GM12865 (cell line): ENCODE measurements at places on chromosomes 5 and 9.

DNA sequence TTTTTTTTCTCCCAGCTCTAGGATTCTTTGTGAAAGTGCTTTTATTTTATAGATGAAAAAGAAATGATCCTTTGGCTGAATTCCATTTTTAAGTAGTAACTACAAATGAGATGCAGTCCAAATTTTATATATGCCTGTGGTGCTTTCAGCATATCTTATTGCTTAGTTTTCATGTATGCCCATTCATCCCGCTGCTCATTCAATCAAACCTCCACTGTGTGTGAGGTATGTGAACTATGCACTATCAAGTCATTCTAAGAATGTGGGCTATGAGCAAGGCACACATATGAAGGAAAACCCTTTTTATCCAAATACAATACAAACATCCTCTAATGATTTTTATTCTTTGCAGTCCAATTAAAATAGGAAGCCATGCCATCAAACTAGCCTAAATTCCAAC lies 1069.1 kb upstream of the DMAC1 start:
- no peak for DNase-seq

DNA sequence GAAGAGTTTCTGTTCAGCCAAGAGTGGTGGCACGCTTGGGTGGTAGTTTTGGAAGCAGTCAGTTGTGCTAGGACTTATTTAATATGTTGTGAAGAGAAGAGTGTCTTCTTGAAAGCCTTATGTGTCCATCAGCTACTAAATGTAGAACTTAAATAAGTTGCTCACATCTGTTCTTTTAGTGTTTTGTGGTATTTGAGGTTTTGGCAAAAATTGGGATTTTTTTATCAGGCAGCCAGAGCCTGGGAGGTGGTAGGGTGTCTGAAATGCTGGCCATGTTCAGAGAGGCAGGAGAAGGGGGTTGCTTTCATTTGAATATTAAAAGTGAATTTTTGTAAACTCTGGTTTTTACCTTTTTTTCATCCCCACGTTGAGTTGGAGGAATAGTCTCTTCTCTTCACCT lies 24.2 kb upstream of the ZBTB34 start:
- DNase-seq = peak; percentile 17

DNA sequence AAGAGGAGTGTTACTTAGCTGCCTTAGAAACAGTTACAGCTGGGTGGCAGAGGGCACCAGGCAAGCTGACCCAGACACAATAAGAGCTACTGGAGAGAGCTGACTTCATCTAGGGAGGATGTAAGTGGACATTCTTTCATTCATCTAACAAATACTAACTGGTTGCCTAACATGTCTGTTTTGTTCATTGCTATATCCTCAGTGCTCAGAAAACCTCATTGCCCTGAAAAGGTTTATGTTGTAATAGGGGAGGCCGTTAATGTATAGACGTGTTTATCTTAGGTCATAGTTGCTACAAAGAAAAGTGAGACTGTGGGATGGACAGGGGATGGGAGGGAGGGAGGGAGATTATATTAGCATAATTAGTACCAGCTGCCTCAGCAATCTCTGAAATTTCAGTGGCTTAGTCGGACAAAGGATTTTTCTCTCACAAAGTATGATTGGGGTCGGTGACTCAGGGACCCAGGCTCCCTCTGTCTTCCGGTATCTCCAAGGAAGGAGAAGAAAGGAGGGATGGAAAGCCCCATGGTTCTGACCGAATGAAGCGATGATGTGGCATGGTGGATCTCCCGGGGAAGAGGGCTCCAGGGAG lies 2.6 kb upstream of the SNX18 start:
- DNase-seq = no peak

DNA sequence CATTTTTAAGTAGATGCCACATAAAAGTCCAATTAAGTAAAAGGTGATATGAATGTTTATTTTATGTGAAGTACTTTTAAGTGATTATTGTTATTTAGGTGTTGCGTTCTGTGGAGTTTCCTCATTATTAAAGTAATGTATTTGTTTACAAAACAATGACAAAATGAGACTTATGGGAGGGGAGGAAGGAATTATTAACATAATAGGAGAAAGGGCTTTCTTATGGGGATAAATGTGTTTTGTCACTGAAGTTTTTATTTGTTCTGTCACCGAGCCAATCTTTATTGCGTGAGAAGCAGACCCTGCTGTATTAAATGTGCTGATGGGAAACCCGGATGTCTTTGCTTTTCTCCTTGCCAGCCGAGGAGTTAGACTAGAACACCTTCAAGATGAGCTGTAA lies 44.5 kb downstream of the TRIO start:
- DNase-seq = no peak

DNA sequence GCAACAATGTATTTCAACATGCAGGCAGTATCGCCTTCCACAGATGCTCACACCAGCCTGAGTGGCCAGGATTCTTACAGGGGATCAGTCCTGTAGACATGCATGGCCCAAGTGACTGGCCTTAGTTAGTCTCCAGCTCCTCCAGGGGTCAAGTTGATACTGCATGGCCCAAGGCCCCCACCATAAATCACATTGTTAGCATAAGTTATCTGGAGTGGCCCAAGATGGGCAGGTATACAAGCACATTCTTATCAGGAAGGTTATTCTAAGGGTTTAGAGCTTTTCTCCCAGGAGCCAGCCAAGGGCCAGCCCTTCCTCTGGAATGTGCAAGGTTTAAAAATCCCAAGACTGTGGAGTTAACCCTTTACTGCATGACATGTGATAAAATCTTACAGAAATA lies 230.9 kb upstream of the NFIL3 start:
- no peak for DNase-seq

DNA sequence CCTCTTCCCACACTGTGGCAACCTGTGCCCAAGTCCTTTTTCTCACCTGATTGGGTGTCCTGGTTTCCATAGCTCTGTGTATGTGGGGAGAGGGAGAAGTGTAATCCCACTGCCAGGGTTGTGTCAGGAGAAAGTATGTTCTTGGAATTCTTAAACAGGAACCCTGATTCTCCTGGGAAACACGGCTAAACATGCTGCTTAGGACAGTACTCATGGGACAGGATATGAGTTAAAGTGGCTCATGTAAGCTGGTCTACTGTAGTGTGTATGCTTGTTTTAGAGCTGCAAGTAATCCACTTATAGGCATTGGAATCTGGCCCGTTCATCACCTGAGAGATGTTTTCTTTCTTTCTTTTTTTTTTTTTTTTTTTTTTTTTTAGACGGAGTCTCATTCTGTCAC lies 23.9 kb downstream of the ARHGEF28 start:
- DNase-seq = no peak

- no peak for DNase-seq
These were observed 222.2 kb downstream of the LURAP1L start for GRCh38 chr9:12997009-12997408.

- no peak for DNase-seq
These were observed 924.3 kb upstream of the CDH10 start for GRCh38 chr5:25568989-25569625.

GRCh38 chr5:124453221-124454051 lies 293.0 kb downstream of the ZNF608 start:
- peak; percentile 92 for DNase-seq

DNA sequence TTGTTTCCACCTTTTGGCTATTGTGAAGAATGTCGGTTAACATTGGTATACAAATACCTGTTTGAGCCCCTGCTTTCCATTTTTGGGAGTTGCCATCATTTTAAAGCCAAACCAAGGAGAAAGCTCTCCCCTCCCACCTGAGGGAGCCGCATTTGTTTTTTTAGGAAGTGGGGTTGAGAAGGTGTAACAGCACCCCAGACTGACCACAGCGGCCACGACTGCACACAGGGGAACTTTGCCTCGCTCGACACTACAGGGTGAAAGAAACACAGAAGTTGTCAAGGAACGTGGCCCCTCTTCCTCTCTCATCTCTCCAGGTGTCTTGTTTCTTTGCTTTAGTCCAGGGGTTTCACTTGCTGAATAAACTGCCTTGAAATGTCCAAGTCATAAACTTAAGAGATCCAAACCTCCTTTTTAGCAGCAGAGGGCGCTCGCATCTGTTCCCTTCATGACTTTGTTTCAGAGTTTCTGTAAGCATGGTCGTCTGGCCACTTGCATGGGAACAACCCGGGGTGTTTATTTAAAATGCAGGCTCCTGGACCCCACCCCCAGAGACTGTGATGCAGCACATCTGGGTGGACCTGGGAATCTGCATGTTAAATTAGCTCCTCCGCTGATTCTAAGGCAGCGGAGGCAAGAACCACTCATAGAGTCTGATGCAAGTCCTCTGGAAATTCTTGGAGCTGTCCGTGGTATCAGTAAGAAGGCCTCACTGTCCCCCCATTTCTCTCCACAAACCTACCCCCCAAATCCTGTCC lies 2.1 kb upstream of the TTLL11 start:
- DNase-seq = peak; percentile 67

DNA sequence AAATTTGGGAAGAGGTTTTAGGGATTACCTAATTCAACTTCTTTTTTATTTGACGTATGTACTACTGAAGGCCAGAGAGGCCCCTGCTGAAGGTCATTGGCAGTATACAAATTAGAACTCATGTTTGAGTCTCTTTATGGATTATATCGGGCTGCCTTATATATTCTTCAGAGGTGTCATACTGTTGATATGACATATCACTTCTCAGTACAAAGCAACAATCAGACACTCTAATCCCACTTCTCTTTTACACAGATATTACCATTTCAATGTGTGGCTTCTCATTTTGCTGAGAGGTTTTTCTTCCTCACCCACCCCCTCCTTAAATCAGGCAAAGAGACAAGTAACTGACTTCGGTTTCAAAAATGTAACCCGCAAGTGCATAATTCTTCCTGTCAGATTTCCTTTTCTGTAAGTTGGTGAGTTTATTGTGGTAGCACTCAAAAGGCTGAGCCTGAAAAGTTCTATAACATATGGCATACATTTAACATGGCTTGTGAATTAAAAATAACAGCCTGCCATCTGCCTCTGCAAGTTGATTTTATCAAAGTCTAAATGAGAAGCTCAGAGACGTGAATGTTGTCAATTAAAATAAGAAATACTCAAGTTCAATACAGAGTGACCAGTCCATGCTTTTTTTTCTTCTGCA lies 163.6 kb upstream of the RORB start:
- DNase-seq = no peak

GRCh38 chr9:76595645-76596044 lies 136.7 kb downstream of the GCNT1 start:
- no peak for DNase-seq

DNA sequence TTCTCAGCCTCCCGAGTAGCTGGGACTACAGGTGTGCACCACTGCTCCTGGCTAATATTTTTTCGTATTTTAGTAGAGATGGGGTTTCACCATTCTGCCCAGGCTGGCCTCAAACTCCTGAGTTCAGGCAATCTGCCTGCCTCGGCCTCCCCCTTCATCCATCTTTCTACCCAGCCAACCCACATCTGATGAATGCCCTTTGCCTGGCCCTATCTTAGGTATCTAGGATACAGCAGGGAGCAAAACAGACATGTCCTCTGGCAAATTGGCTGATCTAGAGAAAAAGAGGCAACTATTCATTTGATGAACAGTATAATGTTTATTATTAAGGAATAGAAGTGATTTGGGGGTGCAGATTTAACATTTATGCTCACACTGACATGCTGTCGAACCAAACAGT lies 123.0 kb downstream of the TRIO start:
- no peak for DNase-seq
